Pancreas (tissue), 10 donors: ENCODE measurements at places on chromosomes 1 and 21. TPM values are rescaled to one million over a fixed set of nuclear protein-coding genes. Genes with fewer than 3 reads are reported as not detected.
A peak's percentile ranks its signal among the peaks of the same experiment; 100 is the strongest.

DNA sequence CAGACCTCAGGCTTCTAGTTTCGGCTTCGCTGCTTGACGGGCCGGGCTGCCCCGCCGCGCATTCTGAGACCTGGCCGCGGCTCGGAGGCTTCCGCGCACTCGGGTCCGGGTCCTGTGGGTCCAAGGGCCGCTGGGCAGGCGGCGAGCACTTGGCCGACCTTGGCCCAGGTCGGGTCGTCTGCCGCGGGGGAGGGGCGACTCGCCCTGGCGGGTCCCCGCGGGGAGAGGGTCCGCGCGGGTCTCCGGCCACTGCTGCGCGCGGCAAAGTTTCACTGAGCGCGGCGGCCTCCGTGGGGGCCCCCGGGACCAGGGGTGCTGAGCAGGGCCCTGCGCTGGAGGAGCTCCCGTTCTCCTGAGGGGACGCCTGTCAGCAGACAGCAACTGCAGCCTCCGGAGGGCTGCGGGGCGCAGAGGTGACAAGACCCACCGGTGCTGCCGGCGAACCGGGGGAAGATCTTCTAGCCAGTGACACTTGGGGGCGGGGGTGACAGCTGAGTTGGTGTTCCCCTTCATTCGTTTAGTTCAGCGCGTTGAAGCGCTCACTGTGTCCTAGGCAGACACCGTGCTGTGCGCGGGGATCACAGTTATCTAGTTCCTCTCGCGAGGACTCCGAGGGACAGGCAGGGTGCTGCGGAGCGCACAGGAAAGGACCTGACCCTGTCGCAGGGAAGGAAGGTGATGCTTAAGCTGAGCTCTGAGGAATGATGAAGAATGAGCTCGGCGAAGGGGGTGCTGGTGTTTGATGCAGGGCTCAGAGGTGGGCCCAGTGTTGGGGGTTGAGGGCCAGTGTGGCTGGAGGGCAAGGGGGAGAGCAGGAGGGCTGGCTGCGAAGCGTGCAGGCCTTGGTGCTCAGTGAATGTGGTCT, 725 bp downstream of the MTFR1L start:
- peak; percentile 53 for DNase-seq
- H3K27me3 ChIP-seq = no peaks in the 10 kb centered on the region
- H3K36me3 ChIP-seq = no peaks in the 10 kb centered on the region
- H3K4me3 ChIP-seq = peak overlapping the region; percentile 74

GRCh38 chr1:19525607-19526545, 40.5 kb upstream of the CAPZB start:
- H3K4me1 ChIP-seq = no peaks in the 10 kb centered on the region
- no peaks in the 10 kb centered on the region for H3K36me3 ChIP-seq
- DNase-seq = no peak
- H3K27ac ChIP-seq = no peak overlapping the region
- H3K4me3 ChIP-seq = no peak overlapping the region

GRCh38 chr1:169529068-169529642, 43.4 kb upstream of the SLC19A2 start:
- H3K4me3 ChIP-seq = no peak overlapping the region
- H3K27me3 ChIP-seq = no peaks in the 10 kb centered on the region
- H3K27ac ChIP-seq = peak overlapping the region; percentile 66
- DNase-seq = peak; percentile 29
- no peaks in the 10 kb centered on the region for H3K36me3 ChIP-seq

- H3K36me3 ChIP-seq = peaks cover 11% of the 10 kb centered on the region
- H3K27me3 ChIP-seq = no peaks in the 10 kb centered on the region
Measured at GRCh38 chr1:109924316-109924715, 13.7 kb downstream of the CSF1 start.

GRCh38 chr1:147722124-147722523, 38.3 kb downstream of the GJA5 start:
- H3K36me3 ChIP-seq = no peaks in the 10 kb centered on the region
- no peaks in the 10 kb centered on the region for H3K27me3 ChIP-seq
- DNase-seq = no peak
- no peak overlapping the region for H3K27ac ChIP-seq

DNA sequence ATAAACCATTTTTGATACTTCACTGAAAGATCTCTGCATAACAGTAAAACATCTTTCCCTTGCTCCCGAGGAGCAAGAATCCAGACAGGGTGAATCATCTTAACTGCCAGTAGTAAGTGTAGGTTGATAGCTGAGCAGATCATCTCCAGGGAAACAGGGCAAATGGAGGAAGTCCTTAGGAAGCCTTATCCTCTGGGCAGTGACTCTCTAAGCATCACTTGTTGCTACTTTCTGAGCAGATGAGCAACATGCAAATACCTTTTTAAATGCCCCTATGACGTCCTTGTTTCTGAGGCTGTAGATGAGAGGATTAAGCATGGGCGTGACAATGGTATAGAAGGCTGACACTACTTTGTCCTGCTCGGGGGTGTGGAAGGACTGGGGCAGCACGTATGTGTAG, 8.9 kb downstream of the OR2T11 start:
- DNase-seq = no peak
- no peaks in the 10 kb centered on the region for H3K27me3 ChIP-seq
- no peaks in the 10 kb centered on the region for H3K4me1 ChIP-seq
- no peak overlapping the region for H3K4me3 ChIP-seq
- H3K27ac ChIP-seq = no peak overlapping the region

GRCh38 chr1:227760377-227760776, 25.1 kb downstream of the SNAP47 start:
- no peaks in the 10 kb centered on the region for H3K27me3 ChIP-seq
- H3K36me3 ChIP-seq = no peaks in the 10 kb centered on the region
- no peak overlapping the region for H3K27ac ChIP-seq
- DNase-seq = no peak

DNA sequence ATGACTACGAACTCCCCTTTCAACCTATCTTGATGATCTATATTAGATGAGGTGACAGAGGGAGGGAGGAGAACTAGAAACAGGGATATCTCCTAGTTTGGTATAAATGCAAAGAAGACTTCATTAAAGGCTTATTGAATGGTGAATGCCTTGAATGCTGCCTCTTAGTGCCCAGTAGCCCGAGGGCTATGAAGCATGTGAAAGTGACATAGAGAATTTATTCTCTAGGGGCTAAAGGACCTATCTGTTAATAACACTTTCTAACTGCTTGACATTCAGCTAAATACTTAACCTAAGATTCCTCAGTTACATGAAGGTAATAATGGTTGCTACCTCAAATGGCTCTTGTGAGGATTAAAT, 764.1 kb downstream of the LTN1 start:
- no peaks in the 10 kb centered on the region for H3K36me3 ChIP-seq
- peaks cover 13% of the 10 kb centered on the region for H3K4me1 ChIP-seq
- no peak for DNase-seq

DNA sequence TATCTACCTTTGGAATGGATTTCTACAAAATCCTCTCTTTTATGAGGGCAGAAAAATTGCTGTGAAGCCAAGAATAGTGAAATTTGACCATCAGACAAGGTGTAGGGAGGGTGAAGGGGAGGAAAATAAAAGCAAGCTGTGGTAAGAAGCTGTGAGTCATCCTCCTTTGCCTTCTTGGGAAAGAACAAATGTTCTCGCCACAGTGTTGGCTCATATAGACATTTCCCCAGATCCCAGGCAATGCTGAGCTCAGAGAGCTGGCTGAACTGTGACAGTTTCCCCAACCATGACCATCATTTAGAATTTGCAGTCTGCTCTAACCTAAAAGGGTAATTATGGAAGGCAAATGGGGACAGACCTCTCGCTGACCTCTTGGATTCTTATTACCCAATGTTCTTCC, 235.4 kb downstream of the PBX1 start:
- no peak overlapping the region for H3K4me3 ChIP-seq
- no peak for DNase-seq
- peak overlapping the region; percentile 55 for H3K27ac ChIP-seq
- H3K4me1 ChIP-seq = peaks cover 24% of the 10 kb centered on the region
- H3K27me3 ChIP-seq = no peaks in the 10 kb centered on the region
- H3K36me3 ChIP-seq = peaks cover 9% of the 10 kb centered on the region

- H3K4me3 ChIP-seq = no peak overlapping the region
- H3K4me1 ChIP-seq = no peaks in the 10 kb centered on the region
- DNase-seq = no peak
- H3K27ac ChIP-seq = no peak overlapping the region
- H3K27me3 ChIP-seq = no peaks in the 10 kb centered on the region
- H3K36me3 ChIP-seq = no peaks in the 10 kb centered on the region
Measured at GRCh38 chr1:31793086-31793485, 22.7 kb downstream of the SPOCD1 start.

DNA sequence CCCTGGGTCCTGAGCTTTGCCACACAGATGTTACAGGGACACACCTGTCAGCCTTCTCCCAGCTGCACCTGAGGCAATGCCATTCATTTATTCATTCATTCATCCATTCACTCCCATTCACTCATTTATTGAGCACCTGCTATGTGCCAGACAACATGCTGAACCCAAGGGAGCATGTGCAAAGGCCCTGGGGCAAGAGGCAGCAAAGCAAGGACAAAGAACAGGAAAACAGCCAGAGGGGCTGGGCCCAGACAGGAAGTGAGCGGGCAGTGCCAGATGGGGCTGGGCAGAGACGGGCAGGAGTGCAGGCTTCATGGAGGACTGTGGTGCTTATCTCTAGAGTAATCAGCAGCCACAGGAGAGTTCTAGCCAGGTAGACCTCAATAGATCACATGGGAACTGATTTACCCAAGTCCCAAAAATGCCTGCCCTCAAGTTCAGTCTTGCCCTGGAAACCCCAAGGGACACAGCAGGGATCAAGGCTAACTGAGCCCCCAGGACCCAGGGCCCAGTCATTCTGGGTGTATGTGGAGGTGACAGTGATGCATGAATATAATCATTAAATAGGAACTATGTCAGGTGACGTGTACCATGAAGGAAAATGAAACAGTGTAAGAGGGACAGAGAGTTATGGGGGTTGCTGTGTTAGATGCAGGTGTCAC, 530.3 kb downstream of the MATN1 start:
- no peak overlapping the region for H3K4me3 ChIP-seq
- H3K27ac ChIP-seq = no peak overlapping the region
- H3K4me1 ChIP-seq = no peaks in the 10 kb centered on the region
- no peaks in the 10 kb centered on the region for H3K27me3 ChIP-seq

GRCh38 chr1:95701450-95702173, 467.6 kb downstream of the RWDD3 start:
- H3K4me3 ChIP-seq = no peak overlapping the region
- H3K27ac ChIP-seq = no peak overlapping the region
- no peaks in the 10 kb centered on the region for H3K27me3 ChIP-seq
- peaks cover 6% of the 10 kb centered on the region for H3K4me1 ChIP-seq

DNA sequence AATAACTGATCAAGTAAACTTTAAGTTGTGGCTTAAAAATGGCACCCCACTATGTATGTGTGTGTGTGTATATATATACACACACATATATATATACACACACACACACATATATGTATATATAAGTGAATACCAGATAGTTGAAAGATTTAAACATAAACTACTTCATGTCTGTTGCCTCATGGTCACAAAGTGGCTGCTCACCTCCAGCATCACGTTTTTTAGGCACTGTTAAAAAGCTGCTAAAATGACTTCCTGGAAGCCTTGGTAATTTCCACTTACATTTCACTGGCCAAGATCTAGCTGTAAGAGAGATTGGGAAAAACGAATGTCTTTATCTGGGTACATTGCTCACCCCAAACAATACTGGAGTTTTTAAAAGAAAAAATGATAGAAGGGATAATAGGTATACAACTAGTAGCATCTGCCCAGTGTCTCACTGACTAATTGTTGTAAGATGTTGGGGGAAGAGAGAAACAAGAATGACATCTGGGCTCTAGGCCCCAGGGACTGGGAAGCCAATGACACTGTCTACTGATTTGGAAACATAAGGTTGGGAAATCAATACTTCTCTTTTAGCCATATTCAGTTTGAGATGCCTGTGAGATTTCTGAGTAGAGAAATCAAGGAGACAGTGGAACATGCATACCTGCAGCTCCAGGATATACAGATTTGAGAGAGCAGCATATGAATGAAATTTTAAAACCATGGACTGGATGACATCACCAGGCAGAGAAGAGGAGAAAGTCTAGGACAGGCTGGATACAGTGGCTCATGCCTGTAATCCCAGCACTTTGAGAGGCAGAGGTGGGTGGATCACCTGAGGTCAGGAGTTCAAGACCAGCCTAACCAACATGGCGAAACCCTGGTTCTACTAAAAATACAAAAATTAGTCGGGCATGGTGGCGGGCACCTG, 42.8 kb downstream of the CLDN14 start:
- H3K36me3 ChIP-seq = no peaks in the 10 kb centered on the region
- DNase-seq = no peak
- no peak overlapping the region for H3K4me3 ChIP-seq

GRCh38 chr1:214295934-214296333, 15.0 kb downstream of the SMYD2 start:
- DNase-seq = no peak
- no peaks in the 10 kb centered on the region for H3K4me1 ChIP-seq
- no peaks in the 10 kb centered on the region for H3K36me3 ChIP-seq

- no peak for DNase-seq
- no peaks in the 10 kb centered on the region for H3K4me1 ChIP-seq
- H3K4me3 ChIP-seq = no peak overlapping the region
- H3K27me3 ChIP-seq = no peaks in the 10 kb centered on the region
- no peak overlapping the region for H3K27ac ChIP-seq
- no peaks in the 10 kb centered on the region for H3K36me3 ChIP-seq
Measured at GRCh38 chr1:186745531-186746146, 65.4 kb upstream of the PTGS2 start.

GRCh38 chr1:170290991-170291390, 145.2 kb downstream of the NTMT2 start:
- no peaks in the 10 kb centered on the region for H3K27me3 ChIP-seq
- H3K4me1 ChIP-seq = no peaks in the 10 kb centered on the region
- no peaks in the 10 kb centered on the region for H3K36me3 ChIP-seq

DNA sequence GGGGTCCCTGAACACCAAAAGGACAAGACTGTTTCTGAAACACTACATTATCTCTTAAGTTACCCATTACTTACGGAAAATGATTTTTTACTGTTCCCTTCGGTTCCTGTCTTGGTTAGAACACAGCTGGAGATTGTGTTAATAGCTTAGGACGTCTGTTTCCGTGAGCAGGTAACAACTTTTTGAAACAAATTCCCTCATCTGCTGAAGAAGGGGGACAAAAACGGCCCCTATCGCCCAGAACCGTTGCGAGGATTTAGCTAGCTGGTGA, 67.8 kb downstream of the SLC35A3 start:
- no peaks in the 10 kb centered on the region for H3K27me3 ChIP-seq
- H3K4me3 ChIP-seq = peak overlapping the region; percentile 90
- no peak for DNase-seq

PTPN7 gene
- 2.2 TPM for total RNA-seq

EPHA10 gene
- 1.8 TPM for total RNA-seq

PKP1 gene
- total RNA-seq = 0.06 TPM

RXFP4 gene
- total RNA-seq = not detected

KIF2C gene
- total RNA-seq = 0.12 TPM

LCE1F gene
- not detected for total RNA-seq

CRP gene
- 12.5 TPM for total RNA-seq

TTC13 gene
- 5.3 TPM for total RNA-seq

MASP2 gene
- total RNA-seq = not detected

TEX38 gene
- not detected for total RNA-seq

GPR61 gene
- not detected for total RNA-seq

KRTAP7-1 gene
- not detected for total RNA-seq
